ENCODE measurements at places on chromosomes 1 and 21. TPM values are rescaled to one million over a fixed set of nuclear protein-coding genes. Genes with fewer than 3 reads are reported as not detected.

The DCDC2B gene
- total RNA-seq, result not detected

The LCE2C gene
- total RNA-seq, result not detected

DNA sequence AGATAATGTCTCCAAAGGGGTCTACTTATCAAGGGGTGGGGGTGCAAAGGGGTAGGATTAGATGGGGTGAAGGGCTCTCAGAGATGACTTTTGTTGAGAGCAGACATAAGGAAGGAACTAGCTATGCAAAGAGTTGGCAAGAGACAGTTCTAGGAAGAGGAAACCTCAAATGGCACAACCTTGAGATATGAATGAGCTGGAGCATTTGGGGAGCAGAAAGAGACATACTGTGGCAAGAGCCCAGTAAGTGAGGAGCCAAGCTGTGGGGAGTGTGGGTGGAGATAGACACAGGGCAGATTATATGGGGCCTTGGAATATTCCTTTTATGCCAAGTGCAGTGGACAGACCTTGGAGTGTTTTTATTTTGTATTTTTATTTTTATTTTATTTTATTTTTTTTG, 84.8 kb upstream of the BTG3 start:
- DNase-seq, result no peak

DNA sequence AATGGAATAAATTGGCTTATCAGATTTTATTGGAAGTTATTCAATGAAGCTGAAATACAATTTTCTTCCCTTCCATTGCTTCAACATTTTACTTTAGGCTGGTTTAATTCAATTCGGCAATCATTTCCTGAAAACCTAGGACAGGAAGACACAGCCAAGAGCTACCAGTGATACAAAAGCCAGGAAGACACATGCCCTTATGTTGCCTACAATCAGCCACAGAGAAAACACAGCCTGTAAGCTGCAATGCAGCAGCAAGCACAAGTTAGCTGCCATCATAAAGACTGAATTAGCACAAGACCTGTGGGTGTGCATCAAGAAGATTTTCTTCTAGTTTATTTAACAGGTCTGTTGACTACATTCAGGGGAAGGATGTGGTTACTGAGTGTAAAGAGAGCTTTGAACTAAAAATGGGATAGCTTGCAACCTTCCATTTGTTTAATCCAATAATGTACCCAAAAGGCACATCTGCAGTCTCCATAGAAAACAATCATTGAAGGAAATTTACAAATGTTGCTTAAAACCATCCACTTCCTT, 193.8 kb downstream of the KCNH1 start:
- DNase-seq, result no peak

DNA sequence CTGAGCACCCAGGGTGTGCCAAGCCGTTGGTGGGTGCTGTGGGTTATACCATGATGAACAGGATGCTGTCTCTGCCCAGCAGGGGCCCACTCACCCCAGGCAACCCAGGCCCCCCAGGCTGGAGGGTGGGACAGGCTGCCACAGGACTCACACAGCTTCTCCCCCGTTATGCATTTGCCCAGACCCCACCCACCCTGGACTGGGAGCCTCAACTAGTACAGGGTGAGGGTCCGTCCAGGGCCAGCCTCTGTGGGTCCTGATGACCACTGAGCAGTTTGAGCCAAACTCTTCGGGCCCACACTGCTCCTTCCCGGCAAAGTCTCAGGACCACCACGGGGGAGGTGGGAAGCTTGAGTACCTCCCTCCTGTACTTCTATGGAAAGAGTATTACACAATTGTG, 3.8 kb upstream of the PRELP start:
- DNase-seq, result no peak
